ENCODE measurements at places on chromosomes 16 and 17.

DNA sequence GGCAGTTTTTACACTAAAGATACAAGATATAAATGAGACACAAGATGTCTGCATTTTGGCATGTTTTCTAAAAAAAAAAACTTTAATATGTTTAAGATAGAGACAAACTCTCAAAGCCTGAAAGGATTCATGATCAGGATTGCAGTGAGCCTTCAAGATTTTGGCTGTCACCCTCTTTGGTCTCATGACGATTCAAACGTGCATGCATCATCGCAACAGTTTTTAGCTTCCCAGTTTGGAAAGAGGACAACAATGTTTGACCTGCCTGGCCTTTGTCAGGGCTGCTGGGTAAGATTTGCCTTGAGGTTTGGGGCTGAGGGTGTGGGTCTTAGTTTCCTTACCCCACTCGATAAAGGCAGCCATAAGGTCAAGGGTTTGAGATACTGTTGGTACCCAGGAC is 134.1 kb downstream of the RGS9 start:
- DNase-seq: no peak

DNA sequence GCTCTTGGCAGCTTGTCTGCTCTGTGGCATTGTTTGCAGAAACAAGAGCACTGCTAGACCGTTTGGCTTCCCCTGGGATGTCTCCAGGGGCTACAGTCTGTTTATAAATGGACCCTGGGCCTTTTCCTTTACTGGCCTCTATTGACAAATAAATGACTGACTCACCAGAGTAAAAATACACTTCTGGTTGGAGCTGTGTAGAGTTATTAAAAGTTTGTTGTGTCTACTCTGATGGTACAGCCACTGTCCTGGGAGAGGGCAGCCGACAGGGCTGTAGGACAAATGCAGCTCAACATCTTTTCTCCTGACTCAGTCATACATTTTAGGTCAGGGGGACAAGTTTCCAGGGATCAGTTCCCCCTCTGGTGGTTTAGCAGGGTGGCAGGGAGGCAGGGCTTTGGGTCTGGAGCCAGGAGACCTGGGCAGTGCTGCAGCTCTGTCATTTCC is 30.0 kb downstream of the FOXL1 start:
- DNase-seq: no peak

GRCh38 chr16:84607694-84608093 is 10.2 kb downstream of the COTL1 start:
- DNase-seq: no peak

DNA sequence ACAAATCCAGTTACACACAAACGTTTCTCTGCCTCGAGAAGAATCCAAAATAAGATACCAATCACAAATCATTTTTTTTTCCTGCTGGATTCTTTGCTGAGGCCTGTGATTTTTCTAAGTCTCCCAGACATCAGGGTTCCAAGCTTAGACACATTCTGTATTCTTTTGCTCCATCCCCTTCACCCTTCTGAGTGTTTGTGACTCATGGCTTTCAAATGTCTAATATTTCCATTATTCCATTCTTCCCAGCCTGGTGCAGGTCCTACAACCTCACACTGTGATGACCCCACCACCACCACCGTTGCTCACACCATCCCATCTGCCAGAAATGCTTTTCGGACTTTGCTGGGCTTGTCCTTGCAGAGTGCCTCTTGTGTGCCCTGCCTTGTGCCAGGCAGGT is 480.1 kb downstream of the SOX9 start:
- no peak for DNase-seq

- DNase-seq: no peak
These were observed 257 bp downstream of the SNAI3 start for GRCh38 chr16:88686062-88686438.

GRCh38 chr16:72645538-72645937 is 402.4 kb downstream of the ZFHX3 start:
- DNase-seq: no peak

DNA sequence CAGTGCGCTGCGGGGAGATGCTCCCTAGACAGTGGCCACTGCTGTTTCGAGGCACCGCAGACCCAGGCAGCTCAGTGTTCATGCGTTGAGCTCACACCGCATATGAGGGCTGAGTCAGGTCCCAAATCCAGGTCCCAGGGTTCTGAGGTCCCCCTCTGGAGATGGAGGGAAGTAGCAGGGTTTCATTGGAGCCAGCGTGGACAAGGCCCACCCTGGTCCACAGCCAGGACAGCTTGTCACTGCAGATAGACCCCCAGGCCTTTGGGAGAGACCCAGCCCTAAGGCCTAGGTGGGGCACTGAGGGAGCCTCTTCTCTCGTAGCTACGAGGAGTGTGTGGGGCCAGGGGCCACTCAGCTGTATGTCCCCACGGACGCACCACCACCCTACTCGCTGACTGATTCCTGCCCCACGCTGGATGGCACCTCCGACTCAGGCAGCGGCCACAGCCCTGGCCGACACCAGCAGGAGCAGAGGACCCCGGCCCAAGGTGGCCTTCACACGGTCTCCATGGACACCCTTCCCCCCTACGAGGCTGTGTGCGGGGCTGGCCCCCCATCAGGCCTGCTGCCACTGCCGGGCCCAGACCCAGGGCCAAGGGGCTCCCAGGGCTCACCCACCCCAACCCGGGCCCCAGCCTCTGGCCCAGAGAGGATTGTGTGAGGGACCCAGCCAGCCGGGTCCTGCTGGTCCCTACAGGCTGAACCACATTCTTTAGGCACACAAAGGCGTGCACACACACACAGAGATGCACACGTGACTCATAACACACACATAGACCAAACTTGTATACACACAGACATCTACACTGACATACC is 53.4 kb downstream of the BEAN1 start:
- no peak for DNase-seq

DNA sequence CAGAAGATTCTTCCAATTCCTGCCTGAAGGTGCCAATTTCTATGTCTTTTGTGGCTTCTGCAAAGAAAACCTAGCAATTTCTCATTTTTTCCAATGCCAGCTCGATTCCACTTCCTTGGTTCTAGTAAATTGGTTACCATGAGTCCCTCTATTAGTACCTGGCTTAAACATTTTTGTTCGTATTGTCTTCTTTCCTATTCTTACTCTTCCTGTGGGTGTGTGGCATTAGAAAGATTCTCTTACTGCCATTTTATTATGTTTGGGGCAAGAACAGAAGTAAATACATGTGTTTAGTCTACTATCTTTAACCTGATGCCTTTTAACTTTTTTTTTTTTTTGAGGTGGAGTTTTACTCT is 20.3 kb upstream of the MAPK3 start:
- DNase-seq: no peak

DNA sequence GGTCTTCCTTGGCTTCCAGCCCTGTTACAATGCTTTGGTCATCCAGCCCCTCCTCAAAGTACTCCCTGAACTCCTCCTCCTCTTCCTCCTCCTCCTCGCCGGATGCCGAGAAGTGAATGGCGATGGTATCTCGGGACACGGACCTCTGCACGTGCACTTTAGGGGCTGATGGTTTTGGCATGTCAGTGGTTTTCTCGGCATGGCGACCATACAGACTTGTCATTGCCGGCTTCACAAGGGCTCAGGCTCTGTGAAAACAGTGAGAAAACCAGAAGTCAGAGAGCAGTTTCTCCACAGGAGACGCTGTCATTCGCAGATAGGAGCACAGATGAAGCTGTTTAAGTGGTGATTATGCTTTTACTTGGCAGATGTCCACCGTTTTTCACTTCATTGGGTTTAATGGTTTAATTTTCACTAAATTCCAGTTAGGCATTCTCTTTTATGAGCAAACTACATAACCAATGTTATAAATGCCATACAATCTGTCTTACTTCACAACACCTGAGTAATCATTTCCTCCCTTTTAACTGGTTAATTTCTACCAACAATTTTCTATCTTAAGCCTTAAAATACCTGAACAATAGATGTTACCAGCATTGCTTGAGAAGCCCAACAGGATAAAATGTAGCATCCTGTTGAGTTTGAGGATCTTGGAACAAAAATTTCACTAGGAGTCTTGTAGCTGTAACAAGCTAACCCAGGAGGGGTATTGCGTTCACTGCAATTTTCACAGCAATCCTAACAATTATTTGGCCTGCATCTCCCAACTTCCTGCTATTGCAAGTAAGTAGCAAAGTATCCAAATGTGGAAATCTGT is 48.9 kb downstream of the TEX2 start:
- no peak for DNase-seq

GRCh38 chr16:371515-372301 is 1.4 kb upstream of the MRPL28 start:
- no peak for DNase-seq

DNA sequence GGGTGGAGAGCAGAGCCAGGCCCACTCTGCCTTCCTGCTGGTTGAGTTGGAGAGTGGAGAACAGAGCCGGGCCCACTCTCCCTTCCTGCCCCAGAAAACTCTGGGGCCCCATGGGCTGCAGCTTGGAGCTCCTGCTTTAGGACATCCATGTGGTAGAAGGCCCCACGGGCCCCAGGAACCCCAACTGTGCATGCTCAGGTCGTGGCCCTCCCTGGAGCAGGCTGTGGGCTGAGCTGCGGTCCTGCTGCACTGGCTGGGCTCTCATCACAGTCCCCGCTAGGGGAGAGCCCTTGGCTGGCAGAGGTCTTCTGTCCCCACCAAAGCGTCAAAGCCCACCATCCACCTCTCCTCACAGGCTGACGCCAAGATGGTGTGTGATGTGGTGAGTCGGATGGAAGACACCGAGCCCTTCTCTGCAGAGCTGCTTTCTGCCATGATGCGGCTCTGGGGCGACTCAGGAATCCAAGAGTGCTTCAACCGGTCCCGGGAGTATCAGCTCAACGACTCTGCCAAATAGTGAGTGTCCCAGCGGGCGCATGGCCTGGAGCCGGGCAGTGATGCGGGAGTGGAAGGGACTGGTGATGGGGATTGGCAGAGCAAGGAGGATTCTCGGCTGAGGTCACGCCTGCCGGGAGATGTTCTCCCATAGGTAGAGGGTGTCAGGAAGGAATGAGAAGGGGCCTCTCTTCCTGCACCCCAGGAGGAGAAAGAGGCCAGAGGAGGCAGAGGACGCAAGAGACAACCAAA is 96.9 kb downstream of the AMFR start:
- no peak for DNase-seq

GRCh38 chr16:77588389-77588788 is 133.9 kb upstream of the NUDT7 start:
- no peak for DNase-seq

GRCh38 chr16:10741844-10742243 is 1.8 kb upstream of the NUBP1 start:
- DNase-seq: no peak

- DNase-seq: no peak
These were observed 2.7 kb downstream of the WDR45B start for GRCh38 chr17:82645516-82645915.

- DNase-seq: no peak
These were observed 29.5 kb upstream of the GSE1 start for GRCh38 chr16:85583491-85584181.

DNA sequence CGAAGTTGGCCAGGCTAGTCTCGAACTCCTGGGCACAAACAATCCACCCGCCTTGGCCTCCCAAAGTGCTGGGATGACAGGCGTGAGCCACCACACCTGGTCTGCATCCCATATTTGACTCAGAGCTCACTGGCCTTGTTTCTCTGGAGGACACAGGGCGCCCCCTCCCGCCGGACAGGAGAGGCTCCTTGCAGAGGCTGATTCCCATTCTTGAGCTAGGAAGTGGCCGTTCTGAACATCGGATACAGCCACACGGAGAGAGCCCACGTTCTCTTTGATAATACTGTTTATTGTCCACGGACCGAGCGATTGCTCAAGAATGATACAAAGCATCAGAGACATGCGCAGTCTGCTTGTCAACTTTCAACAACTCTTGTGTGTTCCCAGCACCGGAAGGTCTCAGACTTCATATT is 12.1 kb upstream of the USP36 start:
- DNase-seq: no peak

DNA sequence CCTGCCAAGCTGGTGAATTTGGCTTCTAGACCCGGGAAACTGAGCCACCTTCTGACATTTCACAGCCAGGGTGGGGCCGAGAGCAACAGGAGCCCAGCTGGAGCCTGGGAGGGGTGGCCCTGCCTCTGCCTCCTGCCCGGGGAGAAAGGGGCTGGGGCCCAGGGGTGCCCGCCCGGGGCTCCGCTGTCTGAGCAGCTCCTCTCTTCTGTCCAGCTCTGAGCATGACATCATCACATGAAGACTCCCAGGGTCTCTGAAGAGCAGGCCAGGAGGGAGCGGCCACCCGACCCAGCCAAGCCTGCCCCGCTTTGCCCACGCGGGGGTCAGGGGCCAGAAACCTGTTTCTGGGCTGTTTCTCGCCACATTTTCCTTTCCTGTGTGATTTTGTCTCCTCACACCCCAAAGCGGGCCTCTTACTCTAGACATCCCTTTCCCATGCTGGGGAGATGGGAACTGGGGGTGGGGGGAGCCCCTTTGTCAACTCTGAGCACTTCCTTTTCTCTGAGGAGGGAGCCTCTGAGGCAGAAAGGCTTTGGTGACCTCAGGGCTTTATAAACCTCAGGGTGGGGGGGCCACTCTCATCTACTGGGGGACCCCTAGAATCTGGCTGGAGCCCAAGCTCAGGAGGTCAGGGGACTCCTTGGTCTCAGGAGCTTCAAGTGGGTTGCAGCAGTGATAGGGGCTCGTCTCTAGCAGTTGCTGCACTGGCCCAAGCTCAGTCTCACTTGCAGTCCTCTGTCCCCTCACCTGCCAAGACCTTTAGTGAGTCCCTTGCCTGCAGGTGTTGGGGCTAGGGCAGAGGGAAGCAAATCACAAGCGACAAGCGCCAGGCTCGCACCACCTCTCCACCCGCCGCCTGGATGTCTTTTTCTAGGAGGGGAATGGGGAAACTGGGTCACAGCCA is 7.6 kb downstream of the UBALD2 start:
- no peak for DNase-seq

DNA sequence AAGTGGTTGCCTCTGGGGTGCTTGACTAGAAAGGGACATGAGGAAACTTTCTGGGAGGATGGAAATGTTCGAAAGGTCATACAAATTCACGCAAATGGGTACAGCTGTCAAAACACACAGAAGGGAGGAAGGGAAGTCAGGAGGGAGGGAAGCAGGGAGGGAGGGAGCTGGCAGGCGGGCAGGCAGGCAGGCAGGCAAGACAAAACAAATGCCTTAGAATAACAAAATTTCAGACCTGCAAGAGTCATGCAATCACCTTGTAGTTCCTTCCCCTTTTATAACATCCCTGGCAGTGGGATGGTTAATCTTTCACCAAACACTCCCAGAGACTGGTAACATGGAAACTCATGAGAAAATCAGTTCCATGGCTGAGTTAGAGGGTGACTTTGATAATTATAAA is 189.2 kb downstream of the STX8 start:
- no peak for DNase-seq

DNA sequence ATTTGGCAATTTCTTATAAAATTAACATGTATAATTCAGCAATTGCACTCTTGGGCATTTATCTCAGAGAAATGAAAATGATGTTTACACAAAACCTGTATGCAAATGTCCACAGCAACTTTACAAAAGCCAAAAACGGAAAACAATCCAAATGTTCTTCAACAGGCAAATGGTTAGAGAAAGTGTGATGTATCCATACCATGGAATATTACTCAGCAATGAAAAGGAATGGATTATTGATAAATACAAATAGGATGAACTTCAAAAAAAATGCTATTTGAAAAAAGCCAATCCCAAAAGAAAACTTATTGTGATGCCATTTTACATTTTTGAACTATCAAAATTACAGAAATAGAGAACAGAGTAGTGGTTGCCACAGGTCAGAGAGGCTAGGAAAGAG is 37.2 kb upstream of the ABCA10 start:
- no peak for DNase-seq

- no peak for DNase-seq
These were observed 13.0 kb downstream of the ACSF2 start for GRCh38 chr17:50439008-50439407.
